GM23248 (cell line): ENCODE measurements at places on chromosomes 1 and 21.

- DNase-seq: no peak
Observed at GRCh38 chr1:19074361-19074901, 118.0 kb upstream of the IFFO2 start.

DNA sequence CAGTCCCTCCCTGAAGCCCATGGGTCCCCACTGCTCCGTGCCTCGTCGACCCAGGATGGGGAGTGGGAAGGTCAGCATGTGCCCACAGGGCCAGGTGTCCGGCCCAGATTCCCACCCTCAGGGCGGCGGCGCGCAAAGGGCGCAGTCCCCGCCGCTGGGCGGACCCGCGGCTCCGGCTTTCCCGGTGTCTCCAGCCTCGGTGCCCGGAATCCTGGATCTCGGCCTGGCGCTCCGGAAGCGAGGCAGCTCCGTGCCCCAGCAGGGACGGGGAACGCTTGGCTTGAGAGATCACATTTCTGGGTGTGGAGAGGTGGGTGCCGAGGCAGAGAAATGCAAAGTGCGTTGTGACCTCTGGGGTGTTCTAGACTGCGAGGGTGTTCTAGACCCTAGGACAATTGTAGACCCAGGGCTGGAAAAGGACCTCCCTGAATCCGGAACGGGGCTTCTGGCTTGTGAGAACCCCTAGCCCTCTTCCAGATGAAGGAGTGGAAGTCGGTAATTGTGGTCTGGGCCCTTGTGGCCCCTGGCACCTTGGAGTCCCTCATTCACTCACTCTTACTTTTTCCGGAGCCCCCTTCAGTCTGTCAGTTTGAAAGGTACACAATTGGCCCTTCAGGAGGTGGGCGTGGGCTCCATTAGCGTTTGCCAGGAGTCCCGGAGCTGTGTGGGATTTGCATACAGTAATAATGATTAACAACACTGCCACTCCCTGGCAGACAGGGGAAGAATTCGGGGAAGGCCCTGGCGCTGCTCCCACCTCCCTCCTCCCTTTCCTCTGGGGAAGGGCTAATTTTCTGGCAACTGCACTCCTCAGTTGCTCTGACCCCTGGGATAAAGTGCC, 1.6 kb upstream of the KCND3 start:
- DNase-seq: peak; percentile 53

DNA sequence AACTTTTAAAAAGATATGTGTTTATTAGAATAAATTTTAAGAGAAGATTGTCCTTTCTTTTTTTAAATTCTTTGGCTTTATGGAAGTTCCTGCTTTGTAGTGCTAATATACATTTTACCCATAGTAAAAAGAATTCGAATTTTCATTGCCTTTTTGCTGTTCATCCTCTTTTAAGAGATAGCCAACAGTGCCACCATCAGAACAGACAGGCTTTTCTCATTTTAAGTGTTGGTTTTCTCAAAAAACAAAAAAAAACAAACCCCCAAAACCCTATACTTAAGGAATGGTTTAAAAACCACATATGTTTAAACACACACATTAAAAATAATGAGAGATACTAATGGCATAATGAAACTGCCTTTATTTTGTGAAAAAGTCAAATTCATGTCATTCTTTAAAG, 118.8 kb downstream of the NEK7 start:
- no peak for DNase-seq

DNA sequence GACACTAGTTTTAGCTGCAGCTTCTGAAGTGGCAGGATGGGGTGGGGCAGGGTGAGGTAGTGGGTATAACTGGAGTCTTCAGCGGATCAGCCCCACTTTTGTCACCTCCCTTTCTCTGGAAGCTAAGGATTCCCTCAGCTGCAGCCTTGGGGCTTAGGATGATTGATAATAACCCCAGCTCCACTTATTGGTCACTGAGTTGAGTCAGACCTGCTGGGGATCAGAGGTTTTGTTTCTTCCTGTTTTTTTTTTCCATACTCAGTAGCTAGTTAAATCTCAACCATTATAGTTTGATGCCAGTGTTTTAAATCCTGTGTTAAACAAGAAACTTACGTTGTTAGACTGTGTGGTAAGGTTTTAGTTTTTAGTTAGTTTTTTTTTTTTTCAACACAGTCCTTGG, 57.2 kb downstream of the LAMC1 start:
- DNase-seq: peak; percentile 78

GRCh38 chr1:233788687-233789086, 115.8 kb upstream of the SLC35F3 start:
- no peak for DNase-seq

DNA sequence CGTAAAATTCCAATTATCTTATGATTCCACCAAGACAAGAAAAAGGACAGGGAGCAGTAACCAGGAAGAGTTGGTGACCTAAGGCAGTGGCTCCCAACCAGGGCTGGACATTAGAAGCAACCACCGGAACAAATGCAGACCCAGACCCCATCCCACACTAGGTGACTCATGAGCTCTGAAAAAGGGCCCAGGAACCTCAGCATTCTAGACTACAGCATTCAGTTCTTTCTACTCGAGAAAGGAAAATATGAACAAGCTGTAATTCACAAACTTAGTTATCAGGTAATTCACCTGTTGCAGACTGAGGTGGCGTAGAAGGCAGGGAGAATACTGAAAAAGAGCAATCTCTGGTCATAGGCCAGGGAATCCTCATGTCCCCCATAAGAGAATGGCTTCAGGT, 138.4 kb upstream of the KRTAP19-8 start:
- no peak for DNase-seq

GRCh38 chr1:151197863-151198253, 494 bp upstream of the PIP5K1A start:
- no peak for DNase-seq

GRCh38 chr1:89711140-89711778, 78.3 kb downstream of the LRRC8C start:
- DNase-seq: no peak

DNA sequence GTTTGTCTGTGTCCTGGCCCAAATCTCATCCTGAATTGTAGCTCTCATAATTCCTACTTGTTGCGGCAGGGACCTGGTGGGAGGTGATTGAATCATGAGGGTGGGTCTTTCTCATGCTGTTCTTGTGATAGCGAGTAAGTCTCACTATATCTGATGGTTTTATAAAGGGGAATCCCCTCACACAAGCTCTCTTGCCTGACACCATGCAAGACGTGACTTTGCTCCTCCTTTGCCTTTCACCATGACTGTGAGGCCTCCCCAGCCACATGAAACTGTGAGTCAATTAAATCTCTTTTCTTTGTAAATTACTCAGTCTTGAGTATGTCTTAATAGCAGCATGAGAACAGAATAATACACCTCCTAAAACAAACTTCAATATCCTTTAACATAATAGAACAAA, 1065.6 kb downstream of the PLA2G4A start:
- DNase-seq: no peak

DNA sequence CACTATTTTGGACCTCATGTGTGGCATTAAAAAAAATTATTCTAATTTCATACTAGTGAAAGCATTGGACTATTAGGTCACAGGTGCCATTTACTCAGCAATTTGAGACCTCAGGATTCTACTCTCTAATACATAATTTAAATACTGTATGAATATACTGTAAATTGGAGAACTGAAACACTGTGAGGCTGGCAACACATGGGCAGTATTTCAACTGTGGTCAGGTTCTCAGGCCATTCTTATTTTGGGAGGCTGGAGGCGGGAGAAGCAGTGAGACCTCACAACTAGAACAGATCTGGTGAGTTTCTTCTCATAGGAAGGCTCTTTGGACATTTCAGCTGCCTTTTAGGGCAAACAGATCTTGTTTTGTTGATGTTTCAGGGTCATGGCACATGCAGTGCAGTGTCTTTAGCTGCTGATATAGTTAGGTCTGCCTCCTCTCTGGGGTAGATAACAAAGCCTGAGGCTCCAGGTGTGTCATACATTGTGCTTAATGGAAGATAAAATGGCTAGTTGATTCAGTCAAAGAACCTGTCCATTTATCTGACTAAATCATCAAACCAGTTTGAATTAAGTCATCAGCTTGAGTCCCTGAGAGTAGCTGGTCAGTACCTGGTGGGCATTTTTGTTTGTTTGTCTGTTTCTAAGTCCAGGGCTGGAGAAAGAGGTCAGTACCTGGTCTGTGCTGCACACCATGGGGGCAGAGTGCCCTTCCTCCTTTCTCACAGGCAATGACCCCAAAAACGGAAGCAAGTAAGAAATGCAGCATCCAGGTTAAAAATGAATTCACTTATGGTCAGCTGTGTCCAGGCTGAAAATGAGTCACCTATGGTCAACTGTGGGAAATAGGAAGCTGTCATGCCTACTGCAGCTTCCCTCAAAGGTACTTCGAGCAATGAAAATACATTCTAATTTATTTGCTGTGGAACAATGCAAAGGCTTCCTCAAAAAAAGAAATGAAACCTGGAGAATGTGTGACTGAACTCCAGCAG, 216.2 kb downstream of the SDCCAG8 start:
- peak; percentile 49 for DNase-seq

- peak; percentile 93 for DNase-seq
Observed at GRCh38 chr1:117077267-117077666, 17.1 kb downstream of the TTF2 start.

GRCh38 chr1:43152866-43153265, 19.2 kb downstream of the EBNA1BP2 start:
- no peak for DNase-seq

DNA sequence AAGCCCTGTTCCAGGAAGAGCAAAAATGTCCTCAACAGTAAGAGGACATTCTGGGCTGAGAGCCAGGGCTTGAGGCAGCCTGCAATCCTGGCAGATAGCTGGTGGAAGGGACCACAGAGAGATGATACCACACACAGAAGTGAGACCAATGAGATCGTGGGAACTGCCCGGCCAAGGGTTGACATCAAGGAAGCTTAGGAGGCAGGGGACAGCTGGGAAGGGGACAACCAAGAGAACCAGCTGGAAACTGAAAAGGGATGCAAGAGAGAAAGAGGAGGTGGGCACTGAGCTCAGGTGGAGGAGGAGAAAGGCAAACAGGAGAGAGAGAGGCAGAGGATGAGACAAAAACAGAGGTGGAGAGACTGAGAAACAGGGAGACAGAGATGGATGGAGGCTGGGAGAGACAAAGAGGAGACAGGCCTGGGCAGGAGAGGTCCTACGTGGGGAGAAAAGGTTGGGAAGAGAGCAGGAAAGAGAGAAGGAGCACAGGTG, 9.2 kb downstream of the PDZK1IP1 start:
- DNase-seq: no peak
